Inflammatory macrophage (primary cell): ENCODE measurements at places on chromosomes 7 and 10.
A peak's percentile ranks its signal among the peaks of the same experiment; 100 is the strongest.

- no peak for DNase-seq
Measured at GRCh38 chr7:125450749-125451148, 521.1 kb upstream of the POT1 start.

GRCh38 chr10:122293961-122294380 lies 22.9 kb downstream of the BTBD16 start:
- DNase-seq = no peak

DNA sequence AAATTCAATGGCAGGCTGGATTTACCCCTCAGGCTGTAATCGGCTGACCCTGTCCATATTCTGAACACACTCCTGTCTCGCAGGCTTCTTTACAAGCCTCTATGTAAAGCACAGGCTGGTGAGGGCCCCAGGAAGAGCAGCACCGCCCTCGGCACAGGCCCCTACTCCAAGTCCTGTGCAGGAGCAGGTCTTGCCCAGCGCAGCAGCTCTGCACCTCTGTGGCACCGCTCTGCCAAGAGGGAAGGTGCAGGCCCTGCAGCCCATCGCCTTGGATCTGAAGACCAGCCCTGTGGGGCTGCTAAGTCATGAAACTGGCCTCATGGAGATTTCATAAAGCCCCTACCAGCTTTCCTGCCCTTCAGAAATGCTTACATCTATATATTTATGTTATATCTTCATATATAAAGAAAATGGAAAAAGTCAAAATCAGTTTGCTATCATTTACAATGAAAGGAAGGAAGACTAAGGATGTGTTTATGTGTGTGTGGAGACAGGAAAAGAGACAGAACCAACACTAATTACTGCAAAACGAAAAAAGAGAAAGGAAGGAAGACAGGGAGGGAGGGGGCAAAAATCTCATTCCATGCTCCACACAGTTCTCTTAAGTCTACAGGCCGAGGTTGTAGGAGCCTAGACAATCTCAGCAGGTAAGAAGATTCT lies 9.6 kb downstream of the TMEM176B start:
- no peak for DNase-seq

DNA sequence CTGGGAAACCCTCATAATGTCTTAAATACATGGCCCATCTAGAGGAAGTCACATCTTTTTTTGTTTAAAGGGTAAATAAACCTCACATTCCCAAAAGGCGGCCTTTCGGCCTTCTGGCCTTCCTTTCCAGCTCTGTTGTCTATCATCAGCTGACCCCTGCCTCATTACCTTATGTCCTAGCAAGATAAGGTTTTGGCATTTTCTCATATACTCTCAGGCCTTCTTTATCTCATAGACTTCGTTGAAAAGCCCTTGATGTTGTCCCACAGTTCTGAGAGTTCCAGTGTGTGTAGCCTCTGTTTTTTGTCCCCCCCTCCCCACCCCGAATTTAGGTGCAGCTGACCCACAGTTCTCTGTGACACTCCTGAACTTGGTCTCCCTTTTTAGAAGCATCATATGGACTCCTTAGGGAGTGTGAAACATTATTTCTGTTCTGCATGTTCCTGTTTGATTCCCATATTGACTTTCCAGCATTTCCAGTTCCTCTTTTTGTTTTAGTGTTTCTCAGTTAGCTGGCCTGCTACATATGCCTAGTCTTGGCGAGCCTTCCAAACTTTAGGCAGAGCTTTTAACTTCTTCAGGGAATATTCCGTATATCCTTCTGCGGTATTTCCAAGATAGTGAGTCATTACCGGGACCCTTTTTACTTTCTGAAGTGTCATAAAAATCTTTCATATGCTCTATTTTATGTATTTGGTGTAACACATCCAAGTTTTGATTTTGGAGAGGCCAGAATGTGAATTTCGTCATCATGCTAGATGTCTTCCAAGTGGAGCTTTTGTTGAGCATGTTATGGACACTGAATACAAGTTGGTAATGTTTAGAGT lies 138.5 kb downstream of the LRRC4 start:
- DNase-seq = no peak

GRCh38 chr10:1114315-1114714 lies 58.1 kb downstream of the WDR37 start:
- no peak for DNase-seq

- no peak for DNase-seq
Measured at GRCh38 chr10:76136961-76137360, 705.5 kb downstream of the LRMDA start.

GRCh38 chr7:115037128-115037802 lies 115.4 kb downstream of the MDFIC start:
- no peak for DNase-seq

GRCh38 chr7:55964261-55965099 lies at the start of gene NIPSNAP2:
Gene NIPSNAP2 (plus strand): TSS chr7:55964585. CDS start chr7:55964610, 25 bp downstream.
- peak; percentile 94 for DNase-seq
